Stimulated activated CD4-positive, alpha-beta T cell treated with anti-CD3 and anti-CD28 coated beads, Interleukin-2, amount 100 ng/mL, for 4 hours (primary cell): ENCODE measurements at places on chromosomes 1 and 21.

DNA sequence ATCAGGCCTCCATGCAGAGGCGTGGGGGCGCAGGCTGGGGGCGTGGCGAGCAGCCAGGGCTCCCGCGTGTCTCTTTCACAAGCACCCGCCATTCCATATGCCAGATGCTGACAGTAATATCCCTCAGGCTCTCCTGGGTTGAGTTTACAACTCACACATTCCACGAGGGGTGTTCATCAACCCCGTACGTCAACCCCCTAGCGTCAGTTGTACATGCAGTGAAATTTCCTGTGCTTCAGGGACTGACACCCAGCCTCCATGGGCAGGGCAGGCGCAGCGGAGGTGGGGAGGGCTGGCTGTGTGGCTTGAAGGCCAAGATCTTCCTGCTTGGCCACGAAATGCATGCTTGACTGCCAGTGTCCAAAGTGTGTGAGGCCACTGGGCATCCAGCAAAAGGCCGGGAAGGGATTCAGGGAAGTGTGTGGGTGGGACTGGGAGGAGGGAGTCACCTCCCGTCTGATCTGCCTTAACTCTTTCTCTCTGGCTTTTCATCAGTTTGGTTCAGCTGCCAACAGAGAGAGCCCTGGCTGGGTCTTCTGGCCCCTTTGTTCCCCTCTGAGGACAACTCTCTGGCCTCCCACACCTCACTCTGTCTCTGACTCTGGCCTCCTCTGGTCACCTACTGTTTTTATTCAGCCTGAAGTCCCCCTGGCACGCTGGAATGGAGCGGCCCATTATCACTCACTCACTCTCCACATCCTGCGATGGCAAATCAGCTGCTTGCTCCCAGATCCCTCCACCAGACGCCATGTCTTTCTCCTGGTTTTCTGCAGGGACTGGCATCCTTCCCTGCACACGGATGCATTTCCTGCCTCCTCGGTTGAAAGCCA lies 33.8 kb downstream of the CLIC6 start:
- DNase-seq = no peak

- no peak for DNase-seq
These were observed 513.0 kb downstream of the PTPRU start for GRCh38 chr1:29749024-29749945.

- no peak for DNase-seq
These were observed at the start of gene PLA2G4A for GRCh38 chr1:186828611-186829454. TSS of gene PLA2G4A (plus strand) at chr1:186828949. CDS start at chr1:186854355, 25,406 bp downstream.

GRCh38 chr1:111602974-111603373 lies 16.6 kb upstream of the RAP1A start:
- DNase-seq = no peak

GRCh38 chr1:32895325-32896215 lies 5.6 kb downstream of the TMEM54 start:
- no peak for DNase-seq

DNA sequence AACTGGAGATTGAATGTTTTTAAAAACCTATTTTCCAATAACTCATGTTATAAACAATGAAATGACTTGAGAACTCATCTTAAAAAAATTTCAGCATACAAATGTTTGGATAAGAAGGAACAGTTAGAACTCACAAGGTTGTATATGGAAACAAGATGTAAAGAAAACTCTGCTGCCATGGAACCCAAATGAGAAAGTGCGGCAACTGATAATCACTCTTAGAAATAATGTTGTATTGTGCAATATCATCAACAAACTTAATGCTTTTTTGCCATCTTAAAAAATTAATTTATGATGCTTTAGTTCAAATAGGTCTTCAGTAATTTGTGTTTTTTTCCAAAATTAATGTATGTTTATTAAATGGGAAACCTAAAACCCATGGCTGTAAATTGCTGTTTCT lies 461.1 kb upstream of the NCAM2 start:
- no peak for DNase-seq

DNA sequence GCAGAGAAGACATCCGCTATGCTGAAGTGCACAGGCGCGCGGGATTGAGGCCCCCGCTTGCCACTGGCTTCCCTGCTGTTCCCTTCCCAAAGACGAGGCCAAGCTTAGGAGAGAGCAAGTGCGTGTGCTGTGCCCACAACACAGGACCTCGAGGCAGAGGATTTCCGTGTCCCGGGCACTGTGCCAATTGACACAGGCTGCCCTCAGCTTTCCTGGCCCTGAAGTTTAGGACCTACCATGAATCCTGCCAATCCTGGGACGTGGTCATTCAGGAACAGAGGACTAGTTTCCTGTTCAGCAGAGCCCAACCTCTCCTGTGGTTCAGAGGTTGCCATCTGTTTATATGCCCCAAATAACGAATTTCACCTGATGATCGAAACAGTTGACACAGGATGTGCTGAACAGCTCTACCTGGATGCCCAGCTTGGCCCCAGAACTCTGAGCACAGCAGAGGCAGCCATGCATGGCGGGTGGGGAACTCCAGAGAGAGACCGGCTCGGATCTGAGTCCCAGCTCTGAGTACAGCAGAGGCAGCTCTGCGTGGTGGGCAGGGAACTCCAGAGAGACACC lies 22.0 kb downstream of the SLC37A1 start:
- DNase-seq = no peak

GRCh38 chr21:22062472-22063139 lies 1064.4 kb downstream of the NCAM2 start:
- DNase-seq = no peak

GRCh38 chr1:108634521-108634920 lies 26.4 kb downstream of the HENMT1 start:
- no peak for DNase-seq

DNA sequence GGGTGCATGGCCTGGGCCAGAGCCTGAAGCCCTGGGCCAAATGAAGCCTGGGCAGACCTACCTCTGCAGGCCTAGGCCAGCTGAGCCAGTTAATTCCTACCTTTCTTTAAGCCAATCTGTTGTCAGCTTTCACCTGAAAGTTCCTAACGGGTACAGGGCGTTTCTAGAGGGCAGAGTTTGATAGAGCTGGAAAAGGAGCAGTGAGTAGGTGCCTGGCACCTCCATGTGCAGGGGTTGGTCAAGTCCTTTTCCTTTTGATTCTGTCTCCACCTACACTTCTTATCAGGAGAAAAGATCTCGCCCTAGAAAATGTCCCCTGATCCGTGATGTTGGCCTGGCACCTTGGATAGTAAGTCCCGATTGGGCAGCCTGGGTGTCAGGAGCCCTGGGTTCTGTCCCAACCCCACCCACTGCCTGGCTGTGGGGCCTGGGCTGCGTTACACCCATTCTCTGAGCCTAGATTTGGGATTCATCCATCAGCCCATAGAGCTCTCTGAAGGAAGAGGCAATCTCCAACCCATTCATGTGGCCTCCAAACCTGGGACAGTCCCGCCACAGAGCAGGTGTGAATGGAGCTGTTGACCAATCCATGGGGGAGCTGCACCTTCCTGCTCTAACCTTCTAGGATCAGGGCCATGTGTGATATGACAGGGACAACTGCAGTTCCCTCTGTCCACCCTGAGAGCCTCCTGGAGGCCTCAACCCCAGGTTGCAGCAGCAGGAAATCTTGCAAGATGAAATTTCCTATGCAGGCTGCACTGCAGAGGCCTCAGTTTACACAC lies 304.3 kb downstream of the MATN1 start:
- no peak for DNase-seq
